ENCODE measurements at places on chromosomes 4 and X.

GRCh38 chrX:37314531-37314930 lies 34.6 kb upstream of the PRRG1 start:
- DNase-seq = peak; percentile 56

GRCh38 chrX:149248073-149248625 lies 257.0 kb downstream of the IDS start:
- peak; percentile 10 for DNase-seq

GRCh38 chrX:91435395-91435794 lies 756 bp downstream of the PABPC5 start:
- DNase-seq = no peak

DNA sequence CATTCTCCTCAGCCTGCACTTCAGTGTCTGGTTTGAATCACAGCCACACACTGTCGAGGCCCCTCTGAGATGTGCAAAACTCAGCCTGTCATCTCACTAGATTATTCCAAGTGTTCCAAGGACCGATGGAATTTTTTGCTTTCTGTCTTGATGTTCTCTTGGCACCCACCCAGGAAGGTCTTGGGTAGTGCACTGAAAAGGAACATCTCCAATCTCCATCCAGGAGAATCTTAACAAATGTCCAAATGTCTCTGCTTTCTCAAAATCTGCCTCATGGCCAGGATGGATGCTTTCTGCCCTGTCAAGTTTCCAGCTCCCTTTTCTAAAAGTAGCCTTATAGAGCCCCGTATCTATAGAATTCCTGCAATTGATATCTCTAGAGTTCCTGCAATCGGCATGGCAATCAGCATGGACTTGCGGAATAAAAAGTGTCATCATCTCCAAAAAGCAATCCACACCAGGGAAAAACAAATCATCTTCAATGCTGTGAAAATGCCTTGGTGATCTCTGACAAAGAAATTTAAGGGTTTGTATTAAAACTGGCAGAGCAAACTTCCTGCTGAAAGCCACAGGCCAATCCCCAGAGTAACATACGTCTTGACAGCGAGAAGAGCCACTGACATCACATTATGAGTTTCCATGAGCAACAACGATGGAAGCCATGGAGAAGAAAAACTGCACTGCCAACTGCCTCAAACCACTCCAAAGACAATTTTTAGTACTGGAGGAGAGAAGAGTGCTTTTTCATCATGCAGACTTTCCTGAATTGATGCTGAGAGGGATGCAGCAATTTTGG lies 215.3 kb upstream of the FAM9B start:
- no peak for DNase-seq

DNA sequence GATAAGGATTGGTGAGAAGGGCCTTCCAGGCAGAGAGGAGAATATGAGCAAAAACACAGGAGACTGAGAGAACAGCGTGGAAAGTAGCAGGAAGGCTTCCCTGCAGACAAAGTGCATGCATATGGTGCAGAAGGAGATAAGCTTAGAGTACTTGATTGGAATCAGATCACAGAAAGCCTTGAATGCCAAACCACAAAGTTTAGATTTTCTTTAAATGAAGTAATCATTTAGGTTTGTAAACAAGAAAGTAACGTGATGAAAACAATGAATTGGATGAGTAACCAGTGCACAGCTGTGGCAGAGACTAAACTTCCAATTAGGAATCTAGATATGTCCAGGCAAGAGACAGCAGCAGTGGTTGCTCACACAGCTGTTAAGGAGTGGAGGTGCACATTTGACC lies 83.8 kb upstream of the C1QTNF7 start:
- DNase-seq = no peak

GRCh38 chrX:131917588-131917987 lies 105.5 kb upstream of the STK26 start:
- DNase-seq = no peak

DNA sequence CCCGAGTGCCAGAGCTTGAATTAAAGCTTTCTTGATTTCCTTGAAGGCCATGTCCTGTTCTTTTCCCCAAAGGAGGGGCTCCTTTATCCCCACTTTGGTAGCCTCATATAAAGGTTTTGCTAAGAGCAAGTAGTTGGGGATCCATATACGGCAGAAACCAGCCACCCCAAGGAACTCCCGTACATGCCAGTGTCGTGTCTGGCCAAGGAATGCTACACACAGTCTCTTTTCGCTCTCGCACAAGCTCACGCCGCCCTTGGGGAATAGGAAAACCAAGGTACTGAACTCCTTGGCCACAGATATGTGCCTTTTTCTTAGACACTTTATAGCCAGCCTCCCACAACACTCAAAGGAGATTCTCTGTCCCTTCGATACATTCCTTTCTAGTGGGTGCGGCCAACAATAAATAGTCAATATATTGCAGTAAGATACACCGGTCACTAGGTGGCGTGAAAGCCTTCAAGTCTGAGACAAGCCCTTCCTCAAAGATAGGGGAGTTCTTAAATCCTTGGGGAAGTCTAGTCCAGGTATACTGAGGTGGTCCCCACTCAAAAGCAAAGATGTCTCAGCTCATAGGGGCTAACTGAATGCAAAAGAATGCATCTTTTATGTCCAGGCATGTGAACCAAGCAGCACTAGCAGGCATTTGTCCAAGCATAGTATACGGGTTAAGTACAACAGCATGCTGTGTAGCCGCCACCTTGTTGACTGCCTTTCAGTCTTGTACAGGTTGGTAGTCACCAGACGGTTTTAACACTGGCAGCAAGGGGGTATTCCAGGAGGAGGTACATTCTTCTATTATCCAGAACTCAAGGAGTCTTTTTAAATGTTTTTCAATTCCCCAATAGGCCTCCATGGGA lies 57.8 kb upstream of the XAGE1B start:
- peak; percentile 18 for DNase-seq

DNA sequence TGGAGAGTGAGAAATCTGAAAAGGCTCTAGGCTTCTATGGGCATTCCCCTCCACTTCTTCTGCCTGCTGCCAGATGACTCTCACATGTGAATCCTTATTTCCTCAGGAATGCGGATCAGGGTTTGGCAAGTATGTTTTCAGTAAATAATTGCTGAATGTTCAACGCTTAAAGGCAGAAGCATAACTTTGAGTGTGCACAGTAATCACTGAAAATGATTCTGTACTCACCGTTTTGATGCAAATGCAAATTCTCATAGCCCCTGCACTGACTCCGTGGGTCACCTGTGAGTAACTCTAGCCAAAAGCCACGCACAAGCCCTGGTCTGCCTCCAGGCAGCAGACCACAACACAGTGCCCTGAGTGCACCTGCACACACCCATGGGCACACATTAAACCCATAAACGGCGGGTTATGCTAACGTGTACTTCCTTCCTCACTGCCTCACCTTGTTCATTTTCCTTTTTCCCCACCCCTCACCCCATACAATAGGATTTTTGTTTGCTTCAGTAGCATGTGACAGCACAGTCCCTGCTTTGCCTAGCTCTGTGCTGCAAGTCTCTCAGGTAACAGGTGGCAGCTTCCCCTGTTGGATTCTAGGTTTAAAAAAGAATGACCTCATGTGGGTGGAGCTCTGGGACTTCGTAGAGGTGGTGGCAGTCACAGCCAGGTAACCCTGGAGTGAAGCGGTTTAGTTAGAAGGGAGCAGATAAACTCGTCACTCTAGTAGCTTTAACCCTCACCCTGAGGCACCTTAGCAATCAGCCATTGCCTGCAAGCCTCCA lies at the start of gene ARHGEF38:
Gene ARHGEF38 (plus strand): TSS at position 656 of the 782 bp plus-strand sequence. CDS start 146 bp downstream, outside the sequence.
- DNase-seq = peak; percentile 70

- no peak for DNase-seq
These were observed 546.5 kb downstream of the SPOCK3 start for GRCh38 chr4:166687828-166688227.

DNA sequence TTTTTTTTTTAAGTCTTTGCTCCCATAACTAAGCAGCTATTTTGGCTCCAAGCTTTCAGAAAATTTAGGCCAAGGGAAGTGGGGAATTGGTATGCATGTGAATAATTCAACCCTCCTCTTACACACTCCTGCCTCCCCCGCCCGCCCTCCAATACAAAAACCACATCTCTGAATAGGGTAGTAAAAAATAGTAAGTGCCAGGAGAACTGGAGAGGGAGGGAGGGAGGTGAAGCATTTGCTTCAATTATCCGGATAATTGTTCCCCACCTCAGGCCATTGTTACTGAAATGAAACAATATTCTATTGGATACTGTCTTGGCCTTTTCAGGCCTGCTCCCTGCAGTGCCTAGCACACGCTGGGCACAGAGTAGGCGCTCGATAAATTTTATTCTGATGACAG lies 5.5 kb upstream of the GSX2 start:
- DNase-seq = no peak

- DNase-seq = no peak
These were observed 90.4 kb upstream of the HPRT1 start for GRCh38 chrX:134369576-134369975.

GRCh38 chr4:177119691-177120090 lies 190.0 kb upstream of the NEIL3 start:
- no peak for DNase-seq

DNA sequence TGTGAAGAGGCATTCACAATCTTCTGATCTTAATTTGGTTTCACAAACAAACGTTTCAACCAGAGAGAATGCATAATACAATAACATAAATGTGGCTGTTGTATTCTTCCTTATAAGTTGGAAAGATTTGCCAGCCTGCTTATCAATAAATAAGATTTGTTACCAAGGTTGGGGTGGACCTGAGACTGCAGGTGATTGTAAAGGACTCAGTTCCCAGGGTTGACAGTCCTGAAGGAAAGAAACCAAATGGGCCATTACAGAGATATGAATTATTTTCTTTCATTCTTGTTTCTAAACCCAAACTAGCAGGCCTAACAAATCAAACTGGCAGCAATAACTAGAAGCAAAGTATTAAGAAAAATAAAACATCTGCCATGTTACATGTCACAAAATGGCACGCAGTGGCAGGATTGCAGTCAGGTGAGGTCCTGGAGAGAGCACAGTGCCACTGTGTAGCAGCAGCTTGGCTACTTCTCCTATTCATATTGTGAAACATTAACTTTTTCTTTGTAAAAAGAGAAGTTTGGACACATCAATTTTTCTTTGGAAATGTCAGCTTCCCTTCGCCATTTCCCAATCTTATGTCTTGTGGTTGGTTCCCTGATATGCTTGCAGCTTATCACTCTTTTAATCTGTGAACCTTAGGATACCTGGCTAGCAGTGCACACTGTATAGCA lies 133.8 kb upstream of the EMCN start:
- no peak for DNase-seq

DNA sequence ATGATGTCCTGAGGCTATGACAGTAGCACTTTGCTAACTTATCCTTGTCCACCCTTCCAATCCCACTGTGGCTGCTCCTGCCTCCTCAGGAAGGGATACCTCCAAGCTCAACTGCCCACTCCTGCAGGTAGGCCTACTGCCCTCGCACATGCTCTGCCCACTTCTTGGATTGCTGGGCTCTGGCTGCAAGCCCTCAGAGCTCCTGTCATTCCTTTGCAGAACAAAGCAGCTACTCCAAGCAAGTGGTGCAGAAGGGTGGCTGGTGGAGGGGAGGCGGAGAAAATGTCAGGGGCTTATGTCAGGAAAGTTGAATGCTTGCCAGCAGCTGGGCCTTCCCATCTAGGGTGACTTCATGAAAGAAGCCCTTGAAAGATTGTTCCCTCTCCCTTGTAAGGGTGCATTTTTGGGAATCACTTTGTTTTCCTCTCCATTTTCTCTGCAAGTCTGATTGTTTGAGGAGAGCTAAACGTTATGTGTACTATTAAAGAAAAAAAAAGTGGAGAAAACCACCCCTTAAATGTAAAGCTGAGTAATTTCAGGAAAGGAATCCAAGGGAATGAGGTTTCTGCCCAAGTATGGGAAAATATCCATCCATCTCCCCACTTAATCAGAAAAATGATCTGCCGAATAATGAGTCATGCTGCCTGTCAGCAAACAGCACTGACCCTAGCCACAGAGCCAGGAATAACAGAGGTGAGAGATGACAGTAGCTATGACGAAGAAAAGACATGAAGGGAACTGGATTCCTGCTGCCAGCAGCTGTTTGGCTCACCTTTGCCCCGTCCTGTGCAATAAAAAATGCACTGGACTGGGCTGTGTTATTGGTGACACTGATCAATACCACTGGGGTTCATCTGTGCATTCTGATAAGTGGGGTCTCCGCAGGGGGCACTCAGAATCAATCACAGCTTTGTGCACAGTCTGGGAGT lies 102.0 kb downstream of the RTL5 start:
- DNase-seq = peak; percentile 55

DNA sequence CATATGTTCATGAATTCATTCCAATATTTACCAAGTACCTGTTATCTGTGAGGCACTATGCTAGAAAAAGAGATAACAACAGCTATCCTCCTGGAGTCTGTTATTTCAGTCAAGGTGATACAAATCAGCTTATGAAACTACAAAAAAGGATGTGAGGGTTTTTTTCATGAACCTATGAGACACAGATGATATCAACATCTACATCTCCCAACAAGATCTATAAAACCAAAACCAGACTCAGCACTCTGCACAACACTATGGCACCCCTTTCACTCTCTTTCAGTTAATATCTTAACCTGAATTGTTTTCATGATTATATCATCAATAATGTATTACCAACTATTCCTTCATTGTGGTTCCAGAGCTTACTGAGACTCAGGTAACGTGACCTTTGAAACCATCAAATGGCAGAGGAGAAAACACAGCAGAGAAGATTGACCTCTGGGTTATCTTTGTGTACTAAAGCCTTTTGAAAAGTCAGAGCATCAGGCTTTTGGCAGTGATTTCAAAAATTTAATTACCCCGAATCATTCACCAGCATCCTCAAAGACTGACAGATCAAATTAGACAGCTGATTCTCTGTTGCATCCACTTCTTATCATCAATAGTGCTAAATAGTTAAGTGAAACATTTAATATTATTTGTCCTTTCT lies 244.6 kb upstream of the FTHL17 start:
- no peak for DNase-seq

GRCh38 chrX:4627414-4627813 lies 914.0 kb upstream of the PRKX start:
- DNase-seq = no peak

- DNase-seq = no peak
These were observed 97.6 kb upstream of the NKX1-1 start for GRCh38 chr4:1503583-1504471.

- DNase-seq = no peak
These were observed 4.4 kb upstream of the ABLIM2 start for GRCh38 chr4:8163026-8163425.

GRCh38 chr4:98937986-98938720 lies 9.2 kb upstream of the EIF4E start:
- no peak for DNase-seq

DNA sequence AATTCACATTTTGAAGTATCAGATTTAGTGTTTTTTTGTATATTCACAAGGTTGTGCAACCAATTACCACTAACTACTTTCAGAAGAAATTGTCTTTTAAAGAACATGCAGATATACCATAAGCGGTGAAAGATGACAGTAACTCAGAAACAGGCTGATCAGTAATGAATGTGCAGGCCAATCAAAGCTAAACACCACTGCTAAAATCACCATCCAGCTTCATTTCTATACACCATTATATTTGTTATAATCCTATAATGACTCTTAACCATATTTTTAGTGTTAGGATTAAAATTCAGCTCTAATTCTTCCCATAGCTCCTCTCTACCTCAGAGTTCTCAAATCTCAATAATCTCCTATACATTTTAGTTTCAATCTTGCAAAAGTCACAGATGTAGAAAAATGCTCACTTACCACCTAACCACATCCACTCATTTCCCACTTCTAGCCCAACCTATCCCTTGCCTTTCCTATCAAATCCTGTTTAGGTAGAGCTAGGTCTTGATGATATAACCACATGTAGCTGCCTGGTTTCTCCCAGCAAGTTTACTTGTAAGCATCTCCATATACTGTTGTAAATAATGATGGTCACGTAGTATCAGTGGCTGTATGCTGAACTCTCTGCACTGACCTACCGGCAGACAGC lies 16.6 kb downstream of the COQ2 start:
- DNase-seq = no peak

GRCh38 chr4:72858328-72858727 lies 211.2 kb downstream of the COX18 start:
- DNase-seq = peak; percentile 73

- no peak for DNase-seq
These were observed 107.7 kb downstream of the CAMK2D start for GRCh38 chr4:113653871-113654270.

All from kidney epithelial cell (primary cell).